CD4-positive, alpha-beta memory T cell (primary cell): ENCODE measurements at places on chromosomes 3 and 15. TPM values are rescaled to one million over a fixed set of nuclear protein-coding genes. Genes with fewer than 3 reads are reported as not detected.

- H3K4me1 ChIP-seq, result no peaks in the 10 kb centered on the region
- H3K27ac ChIP-seq, result no peak overlapping the region
- DNase-seq, result no peak
- H3K27me3 ChIP-seq, result no peaks in the 10 kb centered on the region
- no peaks in the 10 kb centered on the region for H3K36me3 ChIP-seq
Measured at GRCh38 chr15:101773496-101774100, 29.7 kb upstream of the OR4F6 start.

B3GNT5 gene
- 0.41 TPM for total RNA-seq

DNA sequence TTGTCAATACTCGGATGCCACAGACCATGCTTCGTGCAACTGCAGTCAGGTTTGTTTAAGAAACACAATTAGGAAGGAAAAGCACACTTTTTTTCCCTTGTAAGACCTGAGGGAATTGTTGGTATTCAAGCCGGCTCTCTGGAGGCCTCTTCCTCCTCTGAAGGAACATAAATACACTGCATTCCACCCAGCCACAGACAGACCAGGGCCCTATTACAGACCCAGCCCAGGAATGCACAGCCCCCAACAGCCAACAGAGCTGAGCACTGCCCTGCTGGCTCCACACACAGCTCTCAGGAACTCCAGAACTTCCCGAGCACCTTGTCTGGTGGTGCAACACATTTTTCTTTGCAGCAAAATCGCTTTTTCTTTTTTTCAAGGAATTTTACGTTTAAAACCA, 488.7 kb upstream of the PROK2 start:
- DNase-seq, result no peak
- no peaks in the 10 kb centered on the region for H3K27me3 ChIP-seq
- no peak overlapping the region for H3K4me3 ChIP-seq
- peaks cover 33% of the 10 kb centered on the region for H3K4me1 ChIP-seq
- H3K36me3 ChIP-seq, result no peaks in the 10 kb centered on the region

DNA sequence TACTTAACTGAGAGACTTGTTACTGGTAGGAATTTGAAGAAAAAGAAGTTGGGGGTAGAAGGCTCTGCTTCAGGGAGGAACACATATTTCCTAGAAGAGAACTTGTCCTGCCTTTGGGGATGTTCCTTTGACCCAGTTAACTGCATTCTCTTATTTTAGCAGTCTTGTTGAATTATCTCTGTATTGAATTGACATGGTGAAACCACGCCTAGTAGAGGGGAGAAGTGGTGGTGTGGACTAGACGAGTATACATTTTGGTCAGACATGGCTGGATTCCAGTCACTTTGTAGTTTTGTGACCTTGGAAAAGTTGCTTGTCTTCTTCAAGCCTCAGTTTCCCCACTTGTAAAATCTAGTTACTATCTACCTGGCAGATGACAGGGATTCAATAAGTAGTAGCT, 87.8 kb downstream of the FNDC3B start:
- no peak for DNase-seq
- no peaks in the 10 kb centered on the region for H3K36me3 ChIP-seq
- H3K27ac ChIP-seq, result no peak overlapping the region
- peaks cover 29% of the 10 kb centered on the region for H3K4me1 ChIP-seq

RPL39L gene
- 2.6 TPM for total RNA-seq

- H3K4me3 ChIP-seq, result no peak overlapping the region
- no peak overlapping the region for H3K27ac ChIP-seq
- no peaks in the 10 kb centered on the region for H3K36me3 ChIP-seq
- no peak for DNase-seq
- H3K27me3 ChIP-seq, result no peaks in the 10 kb centered on the region
Measured at GRCh38 chr15:101003081-101003480, 83.9 kb downstream of the LRRK1 start.

ILDR1 gene
- total RNA-seq, result not detected

NPHP3 gene
- 72.9 TPM for total RNA-seq

DNA sequence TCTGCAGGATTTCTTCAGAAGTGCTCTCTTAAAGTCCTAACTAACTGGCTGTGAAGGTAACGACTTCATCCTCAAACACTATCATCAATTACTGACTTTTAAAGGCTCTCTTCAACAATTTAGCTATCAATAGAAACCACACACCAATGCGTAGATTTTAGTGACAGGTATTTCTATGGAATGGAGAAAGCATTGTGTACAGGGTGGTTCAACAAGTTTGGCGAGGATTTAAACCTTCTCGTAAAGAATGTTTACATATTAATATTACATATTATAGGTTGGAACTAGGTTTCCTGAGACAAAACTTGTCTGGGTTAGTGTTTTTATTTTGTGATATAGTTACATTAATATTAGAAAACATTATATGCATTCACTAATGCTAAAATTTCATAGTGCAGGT, 233.6 kb downstream of the CHL1 start:
- no peaks in the 10 kb centered on the region for H3K27me3 ChIP-seq
- DNase-seq, result no peak
- H3K4me3 ChIP-seq, result no peak overlapping the region
- no peaks in the 10 kb centered on the region for H3K36me3 ChIP-seq
- H3K4me1 ChIP-seq, result no peaks in the 10 kb centered on the region

FEZF2 gene
- not detected for total RNA-seq

DNA sequence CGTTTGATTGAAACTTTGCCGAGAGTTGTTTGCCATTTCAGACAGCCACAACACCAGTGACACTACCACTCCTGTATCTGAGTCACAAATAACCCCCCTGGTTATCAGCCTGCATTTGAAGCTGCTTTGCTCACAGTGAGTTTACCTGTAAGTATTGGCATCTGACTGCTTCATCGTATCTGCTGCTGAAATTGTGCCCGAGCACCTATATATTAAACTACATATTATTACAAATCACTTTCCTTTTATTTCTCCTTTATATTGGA, 39.2 kb upstream of the SPSB4 start:
- no peak overlapping the region for H3K4me3 ChIP-seq
- no peaks in the 10 kb centered on the region for H3K4me1 ChIP-seq
- no peak overlapping the region for H3K27ac ChIP-seq
- H3K36me3 ChIP-seq, result no peaks in the 10 kb centered on the region

SEMA6D gene
- not detected for total RNA-seq

- peaks cover 33% of the 10 kb centered on the region for H3K27me3 ChIP-seq
- H3K4me3 ChIP-seq, result no peak overlapping the region
- H3K4me1 ChIP-seq, result peaks cover 27% of the 10 kb centered on the region
- H3K27ac ChIP-seq, result no peak overlapping the region
Measured at GRCh38 chr3:128495435-128495970, 2.5 kb upstream of the GATA2 start.

DNA sequence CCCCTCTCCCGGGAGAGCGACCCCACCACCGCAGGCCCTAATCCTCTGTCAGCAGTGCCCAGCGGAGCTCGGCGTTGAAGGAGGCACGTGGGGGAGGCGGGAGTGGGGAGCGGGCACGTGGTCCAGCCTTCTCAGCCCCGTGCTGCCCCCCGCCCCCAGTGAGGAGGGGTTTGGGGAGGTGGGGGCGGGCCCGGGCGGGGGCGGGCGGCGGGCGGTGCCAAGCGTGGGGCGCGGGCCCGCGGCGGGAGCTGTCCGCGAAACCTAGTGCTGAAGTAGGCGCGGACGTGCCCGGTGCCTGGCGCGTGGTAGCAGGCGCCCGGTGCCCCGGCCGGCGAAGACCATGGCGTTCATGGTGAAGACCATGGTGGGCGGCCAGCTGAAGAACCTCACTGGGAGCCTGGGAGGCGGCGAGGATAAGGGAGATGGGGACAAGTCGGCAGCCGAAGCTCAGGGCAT, at the start of gene CPLX3:
TSS of gene CPLX3 (plus strand) at position 264 of the 456 bp plus-strand sequence. CDS start at position 341, 77 bp downstream.
- H3K4me3 ChIP-seq, result no peak within 1 kb of the TSS
- peaks cover 11% of the 10 kb centered on the region for H3K27me3 ChIP-seq
- H3K4me1 ChIP-seq, result no peaks in the 10 kb centered on the region

DNA sequence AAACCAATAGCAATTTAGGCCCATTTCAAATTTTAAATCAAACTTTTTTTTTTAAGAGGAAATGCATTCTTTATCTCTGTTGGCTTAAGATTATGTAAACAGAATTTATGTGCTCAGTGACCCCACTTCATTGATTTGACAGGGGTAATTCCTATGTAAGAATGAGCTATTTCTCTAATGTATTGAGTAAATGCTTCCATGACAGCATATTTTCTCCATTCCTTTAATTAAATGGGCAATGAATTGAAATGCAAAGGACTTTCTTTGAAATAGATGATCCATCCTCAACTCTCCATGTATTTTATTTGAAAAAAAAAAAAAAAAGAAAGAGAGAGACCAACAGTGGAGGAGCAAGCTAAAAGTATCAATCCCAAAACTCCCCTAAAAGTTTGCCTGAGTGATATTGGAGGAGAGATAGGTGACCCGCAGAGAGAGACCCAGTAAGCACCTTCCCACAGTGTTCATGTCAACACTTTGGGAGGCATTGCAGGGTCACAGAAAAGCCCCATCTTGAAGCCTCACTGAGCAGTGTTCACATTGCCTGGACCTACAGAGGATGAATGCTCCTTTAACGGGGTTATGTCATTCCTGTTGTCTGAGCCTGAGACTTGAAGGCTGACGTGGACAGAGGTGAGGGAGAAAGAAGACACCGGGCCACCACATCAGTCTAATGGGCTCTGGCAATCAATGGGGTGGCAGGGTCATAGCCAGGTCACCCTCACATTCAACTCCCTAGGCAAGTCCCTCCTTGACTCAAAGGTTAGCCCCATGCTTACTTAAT, 176.0 kb downstream of the SHOX2 start:
- no peaks in the 10 kb centered on the region for H3K36me3 ChIP-seq
- DNase-seq, result no peak
- no peak overlapping the region for H3K27ac ChIP-seq
- no peak overlapping the region for H3K4me3 ChIP-seq

DNA sequence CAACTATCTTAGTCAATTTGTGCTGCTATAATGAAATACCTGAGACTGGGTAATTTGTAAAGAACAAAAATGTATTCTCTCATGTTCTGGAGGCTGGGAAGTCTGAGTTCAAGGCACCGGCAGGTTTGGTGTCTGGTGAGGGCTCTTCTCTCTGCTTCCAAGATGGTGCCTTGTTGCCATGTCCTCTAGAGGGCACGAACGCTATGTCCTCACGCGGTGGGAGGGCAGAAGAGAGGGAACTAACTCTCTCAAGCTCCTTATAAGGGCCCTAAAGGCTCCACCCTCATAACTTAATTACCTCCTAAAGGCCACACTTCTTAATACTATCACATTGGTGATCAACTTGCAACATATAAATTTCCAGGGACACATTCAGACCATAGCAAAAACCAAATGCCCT, 108.4 kb downstream of the ADAMTSL3 start:
- H3K27ac ChIP-seq, result no peak overlapping the region
- no peak overlapping the region for H3K4me3 ChIP-seq
- no peak for DNase-seq
- H3K36me3 ChIP-seq, result no peaks in the 10 kb centered on the region
- no peaks in the 10 kb centered on the region for H3K27me3 ChIP-seq

CFAP20DC gene
- total RNA-seq, result 0.50 TPM

GRCh38 chr3:77414881-77415280, 375.0 kb downstream of the ROBO2 start:
- DNase-seq, result no peak
- no peaks in the 10 kb centered on the region for H3K36me3 ChIP-seq
- no peak overlapping the region for H3K27ac ChIP-seq

- no peak overlapping the region for H3K4me3 ChIP-seq
- no peak overlapping the region for H3K27ac ChIP-seq
- no peaks in the 10 kb centered on the region for H3K4me1 ChIP-seq
- no peak for DNase-seq
Measured at GRCh38 chr3:178443634-178444033, 92.6 kb upstream of the KCNMB2 start.

DNA sequence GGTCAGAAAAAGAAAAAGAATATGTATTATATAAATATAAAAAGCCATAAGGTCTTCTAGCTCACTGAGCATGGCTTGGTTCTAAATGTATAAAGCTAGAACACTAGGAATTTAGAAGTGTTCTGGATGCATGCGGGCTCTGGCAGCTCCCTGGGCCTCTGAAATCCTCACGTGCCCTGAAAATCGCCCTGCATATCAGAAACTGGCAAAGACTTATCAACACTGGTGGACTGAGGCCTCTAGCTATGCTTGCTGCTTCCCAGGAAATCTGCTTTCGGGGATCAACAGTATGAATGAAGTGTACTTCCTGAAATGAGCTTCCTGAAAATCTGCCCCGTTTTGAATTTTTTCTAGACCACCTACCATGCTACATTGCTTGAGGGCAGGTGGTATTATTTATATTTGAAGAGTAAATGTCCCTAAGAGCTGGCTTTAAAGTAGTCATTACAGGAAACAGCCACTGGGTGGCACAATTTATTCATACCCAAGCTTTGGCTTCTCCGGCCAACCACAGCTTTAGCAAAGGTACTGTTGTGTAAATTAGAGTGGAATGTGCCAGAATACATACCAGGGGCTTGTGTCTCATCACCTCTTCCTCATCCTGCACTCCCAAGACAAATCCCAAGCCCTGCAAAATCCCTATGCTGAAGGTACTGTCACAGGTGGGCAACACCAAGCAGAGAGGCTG, 17.7 kb downstream of the CRTAP start:
- no peak overlapping the region for H3K27ac ChIP-seq
- no peaks in the 10 kb centered on the region for H3K4me1 ChIP-seq
- H3K27me3 ChIP-seq, result no peaks in the 10 kb centered on the region
- H3K36me3 ChIP-seq, result peaks cover 25% of the 10 kb centered on the region
- no peak overlapping the region for H3K4me3 ChIP-seq

DNA sequence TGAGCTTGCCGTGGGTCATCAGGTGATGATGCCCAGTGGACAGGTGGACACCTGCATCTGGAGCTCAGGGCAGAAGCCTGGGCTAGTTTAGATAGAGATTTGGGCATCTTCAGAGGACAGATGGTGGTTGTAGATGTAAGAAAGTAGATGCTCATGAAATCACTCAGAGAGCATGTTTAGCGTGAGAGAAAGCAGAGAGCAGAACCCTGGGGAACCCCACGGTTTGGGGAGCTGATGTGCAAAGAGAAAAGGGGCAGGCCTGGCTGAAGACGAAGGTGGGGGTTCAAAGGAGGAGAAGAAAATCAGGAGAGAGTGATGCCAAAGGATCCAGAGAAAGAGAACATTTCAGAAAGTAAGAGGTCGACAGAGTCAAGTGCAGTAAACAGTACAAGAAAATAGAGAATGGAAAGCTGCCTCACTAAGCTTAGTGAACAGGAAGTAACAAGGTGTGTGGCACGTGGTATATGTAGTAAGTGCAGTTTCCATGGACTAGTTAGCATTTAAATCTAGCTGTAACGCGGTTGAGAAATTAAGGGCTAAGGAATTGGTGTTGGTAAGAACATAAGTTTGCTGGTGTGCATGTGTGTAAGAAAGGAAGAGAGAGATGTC, 13.5 kb downstream of the TIGIT start:
- H3K36me3 ChIP-seq, result no peaks in the 10 kb centered on the region
- H3K4me1 ChIP-seq, result peaks cover 68% of the 10 kb centered on the region
- peak overlapping the region; percentile 88 for H3K27ac ChIP-seq
- DNase-seq, result peak; percentile 62

PLSCR5 gene
- total RNA-seq, result not detected

- H3K27me3 ChIP-seq, result no peaks in the 10 kb centered on the region
- H3K4me3 ChIP-seq, result no peak overlapping the region
- DNase-seq, result no peak
- H3K4me1 ChIP-seq, result peaks cover 62% of the 10 kb centered on the region
Measured at GRCh38 chr3:42507252-42507651, 4.8 kb downstream of the VIPR1 start.

DNA sequence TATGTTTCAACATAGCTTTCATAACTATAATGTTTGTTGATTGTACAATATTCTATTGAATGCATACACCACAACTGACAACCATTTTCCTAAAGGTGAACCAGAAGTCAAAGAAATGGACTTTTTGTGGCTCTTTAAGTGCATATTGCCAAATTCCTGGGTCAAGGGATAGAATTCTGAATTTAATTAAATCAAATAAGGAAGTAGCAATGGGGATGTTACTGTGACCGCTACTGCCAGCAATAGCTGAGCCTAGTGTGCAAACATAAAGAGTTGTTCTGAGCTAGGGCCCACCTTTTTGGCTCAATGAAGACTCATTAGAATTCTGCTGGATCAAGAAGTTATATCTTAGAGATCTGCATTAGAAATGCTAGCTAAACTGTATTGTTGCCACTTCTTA, 17.3 kb upstream of the KBTBD8 start:
- H3K36me3 ChIP-seq, result no peaks in the 10 kb centered on the region
- H3K4me3 ChIP-seq, result no peak overlapping the region
- no peak overlapping the region for H3K27ac ChIP-seq

FANCD2OS gene
- not detected for total RNA-seq
